NCI-H1105 treated with DMSO at 0.1 percent for 48 hours (cell line): ENCODE measurements at places on chromosomes 4 and X.

DNA sequence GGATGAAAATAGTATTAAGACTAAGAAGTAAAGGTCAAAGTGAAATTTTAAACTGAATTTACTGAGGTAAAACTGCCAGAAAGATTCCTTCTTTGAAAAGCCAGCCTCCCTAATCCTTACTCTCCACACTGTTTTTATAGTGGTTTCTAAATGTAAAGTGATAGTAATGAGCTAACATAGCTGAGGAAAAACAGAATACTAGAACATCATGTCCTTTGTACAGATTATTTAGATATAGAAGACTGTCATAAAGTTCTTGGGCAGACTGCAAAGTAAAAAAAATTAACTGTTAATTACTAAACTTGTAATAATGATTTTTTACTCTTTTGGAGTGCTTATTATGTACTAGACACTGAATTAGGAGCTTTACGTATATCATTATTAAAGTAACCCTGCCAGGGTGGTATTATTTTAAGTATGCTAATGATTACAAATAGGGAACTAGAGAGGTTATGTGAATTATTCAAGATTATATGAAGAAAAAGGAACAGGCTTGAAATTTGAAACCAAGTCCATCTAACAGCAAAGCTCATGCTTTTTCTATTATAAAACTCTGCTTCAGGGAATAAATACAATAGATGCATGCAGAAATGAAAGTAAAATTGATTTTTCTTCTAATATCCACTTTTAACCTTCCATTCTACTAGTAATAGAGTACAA is 150.5 kb downstream of the TBCK start:
- no peak for DNase-seq

- no peak for DNase-seq
These were observed 1.1 kb downstream of the ZFYVE28 start for GRCh38 chr4:2417226-2417764.

DNA sequence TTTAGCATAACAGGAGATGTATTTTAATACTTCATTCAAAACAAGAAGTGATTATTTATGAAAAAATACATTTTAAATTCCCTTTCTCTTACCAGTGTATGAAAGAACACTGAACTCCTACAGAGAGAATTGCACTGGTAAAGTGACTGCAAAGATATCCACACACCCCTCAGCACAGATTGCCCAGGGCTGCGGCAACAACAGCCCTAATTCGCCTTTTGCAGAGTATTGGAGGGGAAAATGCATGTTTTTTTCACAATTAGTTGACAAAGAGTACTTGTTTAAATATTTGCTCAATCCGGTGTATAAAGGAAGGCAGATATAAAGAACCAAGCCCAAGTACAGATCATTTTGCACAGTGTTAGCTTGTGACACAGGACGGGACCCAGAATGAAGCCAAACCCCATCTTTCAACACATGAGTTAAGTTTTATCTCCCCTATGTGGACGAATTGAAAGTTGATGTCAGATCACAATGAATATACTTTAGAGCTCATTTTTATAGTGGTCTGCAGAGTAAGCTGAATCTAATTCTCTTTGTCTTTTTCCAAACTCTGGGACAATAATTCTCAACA is 551.4 kb upstream of the IGFBP7 start:
- no peak for DNase-seq

DNA sequence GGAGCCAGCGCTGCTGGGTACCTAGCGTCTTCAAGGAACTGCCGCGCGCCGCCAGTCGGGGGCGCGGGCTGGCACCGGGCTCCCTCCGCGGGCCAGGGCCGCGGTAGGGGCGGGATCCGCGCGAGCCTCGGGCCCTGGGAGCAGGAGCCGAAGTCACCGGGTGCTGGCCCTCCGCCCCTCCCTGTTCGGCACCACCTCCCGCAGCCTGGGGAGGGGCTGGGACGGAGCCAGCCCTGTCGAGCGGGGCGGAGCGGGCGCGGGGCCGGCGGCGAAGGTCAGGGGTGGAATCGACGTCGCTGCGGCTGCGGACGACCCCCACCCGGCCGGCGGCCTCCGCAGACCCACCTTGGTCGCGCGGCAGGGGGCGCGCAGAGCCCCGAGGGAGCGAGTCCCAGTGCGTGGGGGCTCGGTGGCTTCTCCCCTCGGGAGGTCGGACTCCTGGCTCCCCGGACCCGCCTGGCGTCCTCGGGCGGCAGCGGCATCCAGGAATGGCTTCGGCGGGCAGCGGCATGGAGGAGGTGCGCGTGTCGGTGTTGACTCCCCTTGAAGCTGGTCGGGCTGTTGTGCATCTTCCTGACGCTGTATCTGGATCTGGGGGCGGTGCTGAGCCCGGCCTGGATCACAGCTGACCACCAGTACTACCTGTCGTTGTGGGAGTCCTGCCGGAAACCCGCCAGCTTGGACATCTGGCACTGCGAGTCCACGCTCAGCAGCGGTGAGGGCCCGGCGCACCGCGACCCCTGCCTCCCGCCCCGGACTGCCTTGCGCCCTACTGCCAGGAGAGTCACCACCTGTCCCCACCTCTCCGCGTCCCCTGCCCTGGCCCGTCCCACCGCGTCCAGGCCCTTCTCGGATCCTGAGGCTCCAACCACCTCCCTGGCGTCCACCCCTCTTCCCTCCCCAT is 50.5 kb upstream of the FAM47C start:
- peak; percentile 10 for DNase-seq

- DNase-seq, result no peak
These were observed 48.7 kb upstream of the FGF16 start for GRCh38 chrX:77398330-77398954.

DNA sequence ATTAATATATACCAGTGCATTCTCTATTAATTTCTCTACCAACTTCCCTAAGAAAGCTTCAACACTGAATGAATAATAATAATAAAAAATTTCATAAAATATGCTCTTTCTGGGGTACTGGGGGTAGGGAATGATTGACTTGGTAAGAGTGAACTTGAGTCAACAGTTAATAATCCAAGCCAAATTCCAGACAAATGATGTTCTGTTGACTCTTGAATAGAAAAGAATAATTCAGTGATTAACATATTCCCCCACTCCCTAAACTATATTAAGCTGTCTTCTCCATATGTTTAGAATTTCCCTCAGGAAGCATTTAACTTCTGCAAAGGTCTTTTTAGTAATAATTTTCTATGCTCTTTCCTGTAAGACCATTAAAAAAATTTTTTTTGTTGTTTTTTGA is 12.3 kb downstream of the PGRMC2 start:
- no peak for DNase-seq

GRCh38 chrX:104913348-104913747 is 307.1 kb downstream of the TEX13A start:
- peak; percentile 15 for DNase-seq

DNA sequence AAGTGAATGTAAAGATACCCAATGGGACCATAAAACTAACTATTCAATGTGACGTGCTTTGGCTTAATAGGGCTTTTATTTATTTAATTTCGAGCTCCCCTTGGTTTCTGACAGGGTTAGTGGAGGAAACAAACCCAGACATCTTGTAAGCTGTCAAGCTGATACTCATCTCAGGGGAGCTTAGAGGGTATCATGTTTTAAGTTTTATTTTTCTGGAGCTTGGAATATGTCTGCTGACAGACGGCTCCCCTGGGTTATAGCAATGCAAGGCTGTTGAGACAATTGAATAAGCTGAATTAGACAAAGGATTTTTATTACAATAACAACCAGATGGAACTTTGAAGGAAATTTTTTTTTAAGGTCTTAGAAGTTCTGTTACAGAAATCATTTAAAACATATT is 456.5 kb downstream of the IL1RAPL1 start:
- DNase-seq, result no peak

DNA sequence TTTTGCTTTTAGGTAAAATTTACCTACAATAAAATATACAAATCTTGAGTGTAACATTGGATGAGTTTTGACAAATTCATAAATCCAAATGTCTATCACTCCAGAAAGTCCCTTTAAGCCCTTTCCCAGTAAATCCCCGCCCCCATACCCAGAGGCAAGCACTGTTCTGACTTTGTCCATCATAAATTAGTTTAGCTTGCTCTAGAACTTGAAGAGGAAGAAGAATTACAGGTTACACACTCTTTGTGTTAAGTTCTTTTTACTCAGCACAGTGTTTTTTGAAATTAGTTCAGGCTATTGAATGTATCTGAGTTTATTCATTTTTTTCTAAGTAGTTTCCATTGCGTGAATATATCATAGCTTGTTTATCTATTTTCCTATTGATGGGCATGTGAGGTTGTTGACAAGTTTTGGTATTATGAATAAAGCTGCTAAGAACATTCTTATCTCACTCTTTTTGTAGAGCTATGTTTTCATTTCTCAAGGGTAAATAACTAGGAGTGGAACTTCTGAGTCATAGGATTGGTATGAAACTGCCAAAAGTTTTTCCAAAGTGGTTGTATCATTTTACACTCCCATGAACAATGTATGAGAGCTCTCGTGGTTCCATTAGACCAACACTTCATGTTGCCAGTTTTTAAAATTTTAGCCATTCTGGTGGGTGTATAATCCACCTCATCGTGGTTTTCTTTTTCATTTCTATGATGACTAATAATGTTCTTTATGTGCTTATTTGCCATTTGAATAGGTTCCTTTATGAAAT is 22.4 kb upstream of the HPSE start:
- no peak for DNase-seq

DNA sequence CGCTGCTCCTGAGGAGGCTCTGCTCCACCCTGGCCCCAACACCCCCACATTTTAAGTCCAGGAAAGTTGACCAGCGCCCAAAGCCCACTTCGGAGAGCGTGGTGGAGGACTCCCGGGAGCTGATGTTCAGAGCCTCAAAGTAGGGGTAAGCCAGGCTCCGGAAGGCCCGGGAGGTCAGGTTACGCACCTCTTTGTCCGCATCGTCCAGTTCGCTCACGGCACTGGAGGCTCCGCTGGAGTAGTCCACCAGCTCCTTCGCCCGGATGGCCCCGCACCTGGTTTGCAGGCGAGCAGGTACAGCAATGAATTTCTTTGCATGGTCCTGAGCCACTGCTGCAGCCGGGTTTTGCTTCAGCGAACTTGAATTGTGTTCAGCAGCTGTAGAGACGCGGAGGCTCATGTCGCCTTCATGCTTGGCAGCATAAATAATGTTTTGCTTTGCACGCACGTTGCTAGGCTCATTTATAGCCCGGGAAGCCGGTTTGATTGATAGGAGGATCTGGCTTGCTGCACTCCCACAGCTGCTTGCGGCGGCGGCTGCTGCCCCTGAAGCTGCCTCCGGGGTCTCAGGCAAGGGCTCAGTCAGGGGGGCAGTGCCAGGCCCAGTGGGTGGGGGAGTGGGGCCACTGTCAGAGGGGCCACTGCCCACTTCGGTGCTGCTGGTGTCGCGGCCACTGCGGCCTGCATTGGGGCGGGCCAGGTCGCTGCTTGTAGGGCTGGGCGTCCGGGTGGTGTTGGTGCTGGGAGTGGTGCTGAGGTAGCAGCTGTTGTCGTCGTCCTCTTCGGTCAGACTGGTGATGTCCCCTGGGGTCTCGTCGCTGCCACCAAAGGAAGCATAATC is 4.8 kb downstream of the C4orf54 start:
- DNase-seq, result no peak
